ENCODE measurements at places on chromosomes 7 and 10. TPM values are rescaled to one million over a fixed set of nuclear protein-coding genes. Genes with fewer than 3 reads are reported as not detected.

GRCh38 chr7:45434167-45434784 is 139.9 kb upstream of the ADCY1 start:
- no peaks in the 10 kb centered on the region for H3K36me3 ChIP-seq
- no peaks in the 10 kb centered on the region for H3K27me3 ChIP-seq
- no peak overlapping the region for H3K27ac ChIP-seq
- no peak overlapping the region for H3K4me3 ChIP-seq

- H3K27ac ChIP-seq: no peak overlapping the region
- no peak overlapping the region for H3K4me3 ChIP-seq
- H3K4me1 ChIP-seq: no peaks in the 10 kb centered on the region
- no peak for DNase-seq
- no peaks in the 10 kb centered on the region for H3K36me3 ChIP-seq
Measured at GRCh38 chr7:158492367-158492764, 95.3 kb downstream of the PTPRN2 start.

GRCh38 chr10:119135513-119135881 is 30.0 kb downstream of the SFXN4 start:
- H3K27me3 ChIP-seq: no peaks in the 10 kb centered on the region
- H3K36me3 ChIP-seq: no peaks in the 10 kb centered on the region
- DNase-seq: no peak
- peak overlapping the region; percentile 10 for H3K27ac ChIP-seq

DNA sequence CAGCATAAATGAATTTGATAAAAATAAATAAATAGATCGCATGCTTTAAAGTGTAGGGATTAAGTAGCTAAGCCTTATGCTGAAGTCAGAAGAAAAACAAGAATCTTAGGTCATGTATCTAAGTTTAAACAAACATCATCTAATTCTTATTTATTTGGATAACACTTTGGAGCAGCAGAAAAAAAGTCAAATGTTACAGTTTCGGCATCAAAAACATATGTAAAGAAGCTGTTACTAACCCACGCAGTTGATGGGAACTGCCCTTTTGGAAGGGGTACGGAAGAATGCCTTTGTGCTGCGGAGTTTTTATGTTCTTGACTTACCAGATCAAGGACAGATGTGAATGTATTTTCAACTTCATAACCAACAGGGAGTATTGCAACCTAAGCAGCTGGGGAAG is 37.3 kb upstream of the HABP2 start:
- no peaks in the 10 kb centered on the region for H3K27me3 ChIP-seq
- no peak overlapping the region for H3K4me3 ChIP-seq
- H3K36me3 ChIP-seq: no peaks in the 10 kb centered on the region
- DNase-seq: no peak
- H3K27ac ChIP-seq: peak overlapping the region; percentile 16

DNA sequence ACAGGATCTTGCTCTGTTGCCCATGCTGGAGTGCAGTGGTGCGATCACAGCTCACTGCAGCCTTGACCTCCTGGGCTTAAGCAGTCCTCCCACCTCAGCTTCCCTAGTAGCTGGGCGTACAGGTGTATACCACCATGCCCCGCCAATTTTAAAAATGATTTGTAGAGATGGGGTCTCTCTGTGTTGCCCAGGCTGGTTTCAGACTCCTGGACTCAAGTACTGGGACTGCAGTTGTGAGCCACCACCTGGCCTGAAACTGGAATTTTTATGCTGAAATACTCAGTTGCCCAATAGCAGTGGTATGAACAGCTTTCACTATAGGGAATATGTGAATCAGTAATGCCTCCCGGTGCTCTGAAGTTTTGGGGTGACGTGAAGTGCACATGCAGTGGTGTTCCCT is 7.6 kb downstream of the ZRANB1 start:
- no peaks in the 10 kb centered on the region for H3K27me3 ChIP-seq
- H3K4me3 ChIP-seq: no peak overlapping the region
- no peaks in the 10 kb centered on the region for H3K4me1 ChIP-seq
- H3K36me3 ChIP-seq: no peaks in the 10 kb centered on the region
- no peak overlapping the region for H3K27ac ChIP-seq

DNA sequence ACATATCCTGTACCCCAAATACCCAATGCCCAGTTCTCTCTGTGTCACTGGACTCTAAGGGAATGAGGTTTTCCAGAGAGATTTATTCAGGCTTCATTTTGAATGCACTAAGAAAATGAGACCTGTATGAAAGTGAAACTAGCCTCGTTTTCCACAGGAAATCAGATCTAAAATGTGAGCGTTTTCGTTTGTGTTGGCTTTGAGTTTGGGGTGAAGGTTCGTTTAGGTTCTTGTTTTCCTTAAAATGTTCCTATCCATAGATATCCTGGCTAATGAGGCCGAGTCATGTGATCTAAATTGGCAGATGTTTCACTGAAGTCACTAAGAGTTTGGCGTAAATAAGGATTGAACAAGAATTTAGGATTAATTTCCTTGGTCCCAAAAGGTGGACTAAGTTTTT is 90.9 kb upstream of the BMPER start:
- no peak for DNase-seq
- H3K27ac ChIP-seq: peak overlapping the region; percentile 8
- no peaks in the 10 kb centered on the region for H3K27me3 ChIP-seq
- no peak overlapping the region for H3K4me3 ChIP-seq

- no peaks in the 10 kb centered on the region for H3K36me3 ChIP-seq
- H3K4me3 ChIP-seq: no peak overlapping the region
- H3K27ac ChIP-seq: no peak overlapping the region
- no peaks in the 10 kb centered on the region for H3K27me3 ChIP-seq
Measured at GRCh38 chr7:50359995-50360925, 55.7 kb downstream of the IKZF1 start.

THNSL1 gene
- total RNA-seq: 1.6 TPM

AHR gene
- 349 TPM for total RNA-seq

SPDYE11 gene
- not detected for total RNA-seq

BICC1 gene
- 24.3 TPM for total RNA-seq

NRP1 gene
- total RNA-seq: 74.7 TPM

All from breast epithelium (tissue), 4 donors.